ENCODE measurements at places on chromosomes 16 and 17.

- no peak for DNase-seq
Observed at GRCh38 chr17:82097184-82097918, 685 bp downstream of the FASN start.

GRCh38 chr16:85428168-85428898 lies 184.8 kb upstream of the GSE1 start:
- DNase-seq = peak; percentile 64

- no peak for DNase-seq
Observed at GRCh38 chr16:14241631-14242030, 170.5 kb downstream of the MRTFB start.

GRCh38 chr16:81399909-81400308 lies 44.7 kb upstream of the CMIP start:
- no peak for DNase-seq

GRCh38 chr16:48617711-48618148 lies 7.8 kb upstream of the N4BP1 start:
- DNase-seq = no peak

DNA sequence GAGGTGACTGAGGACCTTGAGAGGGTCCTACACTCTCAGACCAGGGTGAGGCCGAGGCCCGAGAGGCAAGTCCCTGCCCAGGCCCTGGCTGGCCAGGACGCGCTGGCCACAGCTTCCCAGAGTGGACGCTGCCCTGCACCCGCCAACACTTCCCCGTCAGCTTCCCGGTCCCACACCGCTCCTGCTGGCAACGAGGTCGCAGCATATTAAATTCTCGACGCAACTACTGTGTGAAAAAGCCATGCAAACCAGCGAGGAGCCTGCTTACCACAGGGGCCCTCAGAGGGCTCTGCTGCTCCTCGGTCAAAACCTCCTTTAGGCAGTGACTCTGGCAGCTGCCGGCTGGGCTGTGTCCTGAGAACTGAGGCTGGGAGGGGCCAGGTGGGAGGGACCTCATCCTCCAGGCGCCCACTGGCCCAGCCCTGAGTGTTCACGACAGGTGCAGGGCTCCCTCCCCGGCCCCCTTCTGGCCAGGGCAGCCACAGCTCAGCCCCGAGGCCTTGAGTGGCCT lies 2.1 kb upstream of the TEX19 start:
- no peak for DNase-seq

DNA sequence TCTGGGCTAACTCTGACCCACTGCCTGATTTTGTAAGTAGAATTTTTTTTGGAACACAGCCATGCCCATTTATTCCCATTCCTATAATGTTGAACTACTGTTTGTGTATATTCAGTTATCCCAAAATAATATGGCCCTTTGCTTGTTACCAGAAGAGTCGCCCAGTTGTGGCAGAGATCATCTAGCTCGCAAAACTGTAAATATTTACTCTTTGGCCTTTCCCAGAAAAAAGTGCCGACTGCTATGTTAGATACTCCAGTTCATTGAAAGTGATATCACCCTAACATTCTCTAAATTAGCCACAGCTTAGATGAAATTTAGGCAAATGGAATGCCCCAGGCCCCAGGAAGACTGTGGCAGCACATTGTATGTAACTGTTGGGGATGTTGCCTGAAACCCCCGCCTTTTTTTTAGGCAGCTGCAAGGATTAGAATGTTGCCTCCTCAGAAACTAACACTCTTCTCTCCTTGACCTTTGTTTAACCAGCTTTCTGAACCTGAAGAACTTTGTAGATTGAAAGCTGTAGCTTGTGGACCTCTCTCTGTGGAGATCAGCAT lies 19.1 kb downstream of the WWOX start:
- no peak for DNase-seq

DNA sequence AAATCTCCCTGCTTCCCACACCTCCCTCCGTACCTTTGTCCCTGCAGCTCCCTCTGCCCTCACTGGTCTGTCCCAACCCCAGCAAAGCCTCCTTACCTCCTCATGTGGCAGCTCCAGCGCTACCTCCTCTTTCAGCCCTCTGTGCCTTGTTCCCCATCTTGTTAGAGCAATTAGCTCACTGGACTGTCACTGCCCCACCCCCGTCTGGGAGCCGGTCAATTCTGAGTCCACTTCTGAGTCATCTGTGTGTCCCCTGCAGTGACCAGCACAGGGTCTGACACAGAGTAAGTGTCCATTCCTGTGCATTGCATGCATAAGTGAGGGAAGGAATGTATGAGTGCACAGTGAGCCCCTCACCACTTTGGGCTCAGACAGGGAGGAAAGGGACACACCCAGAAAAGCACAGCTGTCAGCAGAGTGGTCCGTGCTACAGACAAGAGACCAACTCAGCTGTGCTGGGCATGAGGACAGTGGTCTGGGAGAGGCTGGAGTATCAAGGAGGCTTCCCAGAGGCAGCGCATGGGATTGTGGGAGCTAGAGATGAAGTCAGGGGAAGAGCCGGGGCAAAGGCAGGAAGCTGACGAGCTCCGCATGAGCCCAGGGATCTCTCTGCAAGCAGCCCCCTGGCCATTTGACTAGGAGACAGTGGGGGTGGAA lies 45.9 kb downstream of the PITPNM3 start:
- DNase-seq = no peak

DNA sequence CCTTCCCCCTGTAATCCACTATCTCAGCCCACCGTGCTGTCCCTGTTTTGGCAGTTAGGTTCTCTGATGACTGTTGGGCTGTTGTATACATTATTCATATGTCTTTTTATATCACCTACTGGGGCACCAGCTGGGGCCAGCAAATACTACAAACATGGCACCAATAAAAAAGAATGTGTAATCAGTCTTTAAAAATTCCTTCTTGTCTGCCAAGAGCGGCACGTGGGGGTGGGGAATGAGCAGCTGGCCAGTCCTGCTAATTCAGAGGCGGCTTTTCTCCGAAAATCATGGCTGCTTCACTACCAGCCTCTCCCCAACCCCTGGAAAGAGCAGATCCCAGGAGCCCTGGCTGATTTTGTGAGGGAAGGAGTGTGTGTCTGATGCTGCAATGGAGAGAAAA lies 77.7 kb upstream of the EEF2KMT start:
- no peak for DNase-seq

GRCh38 chr17:61384354-61384691 lies 15.3 kb upstream of the TBX2 start:
- DNase-seq = no peak

- DNase-seq = no peak
Observed at GRCh38 chr17:28443901-28444638, 29.4 kb upstream of the SLC13A2 start.

DNA sequence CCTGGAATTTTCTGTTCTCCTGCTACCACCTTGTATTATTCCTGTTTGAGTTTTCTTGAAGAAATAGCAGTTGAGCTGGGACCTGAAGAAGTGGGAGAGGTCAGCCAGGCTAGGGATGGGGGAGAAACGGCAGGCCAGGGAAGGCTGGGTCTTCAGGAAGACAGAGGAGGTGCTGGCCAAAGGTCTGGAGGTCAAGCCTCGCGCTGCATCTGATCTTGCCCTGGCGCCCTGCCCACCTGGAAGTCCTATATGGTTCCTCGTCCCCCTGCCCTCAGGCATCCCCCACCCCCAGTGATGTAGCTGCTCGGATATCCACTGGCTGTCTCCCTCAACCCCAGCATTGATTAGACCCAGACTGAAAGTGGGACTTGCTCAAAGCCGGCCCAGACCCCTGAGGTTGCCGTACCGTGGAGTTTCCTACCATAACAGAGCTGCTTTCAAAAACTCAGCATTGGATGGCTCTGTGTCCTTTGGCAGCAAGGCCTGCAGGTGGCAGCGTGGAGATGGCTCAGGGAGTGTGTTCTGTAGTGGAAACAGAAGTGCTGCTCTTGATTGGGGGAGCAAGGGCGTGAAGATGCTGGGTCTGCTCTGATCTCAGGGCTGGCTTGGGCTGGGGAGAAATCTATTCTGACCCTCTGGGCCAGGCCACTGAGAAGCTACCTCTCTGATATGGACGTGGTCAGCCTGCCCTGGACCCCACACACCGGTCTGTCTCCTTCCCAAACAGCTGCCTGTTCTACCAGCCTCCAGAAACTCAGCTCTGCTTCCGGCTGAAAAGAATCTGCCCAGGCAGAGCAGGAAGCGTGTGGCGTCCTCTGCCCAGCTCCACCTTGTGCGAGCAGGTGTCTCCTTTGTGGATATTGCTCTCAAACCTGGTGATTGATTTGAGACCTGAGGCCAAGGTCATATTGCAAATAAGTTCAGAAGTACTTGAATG lies 107.0 kb upstream of the CACNG5 start:
- DNase-seq = peak; percentile 59

- DNase-seq = no peak
Observed at GRCh38 chr16:84884596-84885341, 65.0 kb downstream of the CRISPLD2 start.

- peak; percentile 70 for DNase-seq
Observed at GRCh38 chr17:14299280-14300141, 1.4 kb upstream of the HS3ST3B1 start.

DNA sequence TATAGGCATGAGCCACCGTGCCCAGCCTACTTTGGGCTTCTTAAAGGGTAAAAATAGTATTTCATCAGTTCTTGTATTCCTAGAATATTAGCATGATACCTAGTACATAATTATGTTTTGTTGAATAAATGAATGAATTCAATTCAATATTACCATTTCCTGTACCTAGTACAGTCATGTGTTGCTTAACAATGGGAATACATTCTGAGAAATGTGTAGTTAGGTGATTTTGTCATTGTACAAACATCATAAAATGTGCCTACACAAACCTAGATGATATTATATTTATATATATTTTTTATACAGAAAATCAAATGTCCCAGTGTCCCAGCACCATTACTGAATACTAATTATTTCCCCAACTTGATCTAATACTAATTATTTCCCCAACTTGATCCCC lies 85.6 kb upstream of the HAS3 start:
- DNase-seq = no peak

DNA sequence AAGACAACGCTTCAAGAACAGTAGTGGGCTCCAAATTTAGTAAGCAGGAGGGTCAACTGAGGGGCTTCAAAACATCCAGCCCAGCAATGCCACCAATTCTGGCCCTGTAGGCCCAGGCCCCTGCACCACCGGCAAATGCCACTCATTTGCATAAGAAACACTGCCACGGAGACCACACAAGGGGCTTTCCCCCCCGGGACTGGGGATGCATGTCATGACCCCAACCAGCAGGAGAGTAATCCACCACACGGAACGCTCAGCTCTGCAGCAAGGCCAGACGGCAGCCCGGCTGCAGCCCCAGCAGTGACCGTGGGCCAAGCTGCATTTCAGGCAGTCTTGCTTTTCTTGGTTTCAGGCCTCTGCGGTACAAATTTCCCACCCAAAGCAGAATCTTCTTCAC lies 14.1 kb downstream of the TMEM11 start:
- DNase-seq = no peak

- no peak for DNase-seq
Observed at GRCh38 chr17:43003542-43004172, 2.9 kb upstream of the IFI35 start.

- no peak for DNase-seq
Observed at GRCh38 chr17:74702116-74702871, 10.4 kb downstream of the CD300LF start.

DNA sequence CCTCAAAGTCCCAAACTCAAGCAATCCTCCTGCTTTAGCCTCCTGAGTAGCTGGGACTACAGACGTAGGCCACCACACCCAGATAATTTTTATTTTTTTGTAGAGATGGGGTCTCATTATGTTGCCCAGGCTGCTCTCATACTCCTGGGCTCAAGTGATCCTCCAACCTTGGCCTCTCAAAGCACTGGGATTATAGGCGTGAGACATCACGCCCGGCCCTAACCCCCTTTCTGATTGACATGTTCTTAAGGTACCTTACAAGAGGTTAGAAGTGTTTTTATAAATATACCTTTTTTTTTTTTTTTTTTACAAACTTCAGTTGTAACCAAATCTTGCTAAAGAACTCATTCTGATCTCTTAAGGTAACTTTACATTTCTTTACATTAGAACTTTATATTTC lies 64.8 kb downstream of the GNA13 start:
- DNase-seq = no peak

Measured in activated T-cell treated with anti-CD3 and anti-CD28 coated beads, Interleukin-2, amount 50 U/mL, for 24 hours (primary cell).